ENCODE measurements at places on chromosomes 2 and 18.

DNA sequence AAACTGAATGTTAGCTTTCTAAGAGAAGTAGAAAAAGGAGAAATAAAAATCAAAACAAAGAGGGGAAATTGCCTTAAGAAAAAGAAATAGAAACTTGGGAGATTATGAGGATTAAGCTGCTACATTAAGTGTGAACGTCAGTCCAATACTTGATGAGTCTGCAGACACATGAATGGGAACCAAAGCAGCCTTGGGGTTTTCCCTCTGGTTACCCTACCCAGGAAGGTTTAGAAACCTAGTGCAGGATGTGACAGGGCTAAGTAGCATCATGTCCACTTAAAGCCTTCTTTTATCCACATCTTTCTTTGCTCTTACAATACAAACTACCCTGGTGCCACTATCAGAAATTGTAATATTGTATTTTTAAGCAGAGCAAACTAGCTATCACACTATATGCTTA is 22.3 kb downstream of the SLC35F5 start:
- H3K4me3 ChIP-seq, result no peak overlapping the region
- DNase-seq, result no peak
- H3K27me3 ChIP-seq, result no peaks in the 10 kb centered on the region
- H3K36me3 ChIP-seq, result no peaks in the 10 kb centered on the region

DNA sequence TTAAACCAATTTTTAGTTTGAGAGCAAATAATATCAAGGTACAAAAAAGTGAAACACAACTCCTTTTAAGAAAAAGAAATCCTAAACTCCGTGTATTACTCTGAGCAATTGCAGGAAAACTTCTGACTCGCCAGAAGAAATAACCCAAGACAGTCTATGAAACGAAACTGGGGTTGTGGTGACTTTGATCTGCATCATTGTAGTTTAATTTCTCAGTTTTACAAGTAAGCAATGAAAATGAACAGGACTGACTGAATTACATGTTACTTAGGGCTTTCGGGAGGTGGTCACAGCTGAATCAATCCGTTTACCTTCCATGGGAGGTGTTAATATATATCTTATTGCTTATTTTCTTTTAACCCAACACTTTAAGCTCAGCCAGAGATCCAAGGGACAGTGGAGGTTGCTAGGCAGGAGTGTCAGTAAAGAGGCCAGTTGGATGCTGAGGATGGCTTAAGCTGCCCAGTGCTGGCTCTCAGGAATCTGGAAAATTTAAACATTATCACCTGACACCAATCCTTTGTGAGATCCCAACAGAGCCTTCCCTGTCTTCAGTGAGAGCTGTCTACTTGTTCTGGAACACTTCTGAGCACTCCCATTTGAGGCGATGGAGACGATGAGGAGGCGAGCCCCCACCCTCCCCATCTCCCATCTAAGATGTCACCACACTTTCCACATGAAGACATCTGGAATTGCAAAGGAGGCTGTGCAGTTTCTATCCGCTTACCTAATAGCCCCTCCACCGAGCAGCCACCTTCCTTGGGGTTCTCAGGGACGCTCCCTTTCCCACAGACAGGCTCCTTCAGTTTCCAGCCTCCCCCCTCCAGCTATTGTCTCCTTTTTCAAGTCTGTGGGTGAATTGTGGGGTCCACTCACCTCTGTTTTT is 3.6 kb upstream of the RAB31 start:
- no peak for DNase-seq
- H3K4me1 ChIP-seq, result peaks cover 9% of the 10 kb centered on the region
- H3K27me3 ChIP-seq, result peaks cover 24% of the 10 kb centered on the region
- H3K36me3 ChIP-seq, result no peaks in the 10 kb centered on the region
- H3K4me3 ChIP-seq, result no peak overlapping the region
- no peak overlapping the region for H3K27ac ChIP-seq

DNA sequence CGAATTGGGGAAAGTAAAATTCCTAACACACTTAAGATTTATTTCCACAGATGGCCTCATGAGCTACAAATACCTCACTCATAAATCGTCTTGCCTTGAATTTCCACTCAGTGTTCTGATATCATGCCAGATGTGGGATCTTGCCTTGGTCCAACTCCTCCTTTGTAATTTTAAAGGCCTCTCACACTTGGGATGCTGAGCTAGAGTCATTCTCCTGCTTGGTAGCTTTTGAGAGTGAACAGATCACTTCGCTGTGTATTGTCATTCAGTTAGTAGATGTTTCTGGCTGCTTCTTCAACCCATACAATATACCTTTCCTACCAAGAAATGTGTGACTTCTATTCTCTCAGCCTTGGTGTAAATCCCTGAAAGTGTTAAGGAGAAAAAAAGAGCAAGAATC is 309.2 kb downstream of the NRXN1 start:
- no peaks in the 10 kb centered on the region for H3K27me3 ChIP-seq
- no peaks in the 10 kb centered on the region for H3K36me3 ChIP-seq
- no peak overlapping the region for H3K27ac ChIP-seq
- peaks cover 2% of the 10 kb centered on the region for H3K4me1 ChIP-seq

- DNase-seq, result no peak
- no peak overlapping the region for H3K27ac ChIP-seq
- H3K36me3 ChIP-seq, result no peaks in the 10 kb centered on the region
- no peaks in the 10 kb centered on the region for H3K27me3 ChIP-seq
- no peak overlapping the region for H3K4me3 ChIP-seq
Measured at GRCh38 chr2:139867601-139868226, 1087.5 kb upstream of the NXPH2 start.

- DNase-seq, result no peak
- H3K36me3 ChIP-seq, result no peaks in the 10 kb centered on the region
- peaks cover 20% of the 10 kb centered on the region for H3K4me1 ChIP-seq
- no peaks in the 10 kb centered on the region for H3K27me3 ChIP-seq
Measured at GRCh38 chr18:26794230-26795101, 71.0 kb downstream of the AQP4 start.

DNA sequence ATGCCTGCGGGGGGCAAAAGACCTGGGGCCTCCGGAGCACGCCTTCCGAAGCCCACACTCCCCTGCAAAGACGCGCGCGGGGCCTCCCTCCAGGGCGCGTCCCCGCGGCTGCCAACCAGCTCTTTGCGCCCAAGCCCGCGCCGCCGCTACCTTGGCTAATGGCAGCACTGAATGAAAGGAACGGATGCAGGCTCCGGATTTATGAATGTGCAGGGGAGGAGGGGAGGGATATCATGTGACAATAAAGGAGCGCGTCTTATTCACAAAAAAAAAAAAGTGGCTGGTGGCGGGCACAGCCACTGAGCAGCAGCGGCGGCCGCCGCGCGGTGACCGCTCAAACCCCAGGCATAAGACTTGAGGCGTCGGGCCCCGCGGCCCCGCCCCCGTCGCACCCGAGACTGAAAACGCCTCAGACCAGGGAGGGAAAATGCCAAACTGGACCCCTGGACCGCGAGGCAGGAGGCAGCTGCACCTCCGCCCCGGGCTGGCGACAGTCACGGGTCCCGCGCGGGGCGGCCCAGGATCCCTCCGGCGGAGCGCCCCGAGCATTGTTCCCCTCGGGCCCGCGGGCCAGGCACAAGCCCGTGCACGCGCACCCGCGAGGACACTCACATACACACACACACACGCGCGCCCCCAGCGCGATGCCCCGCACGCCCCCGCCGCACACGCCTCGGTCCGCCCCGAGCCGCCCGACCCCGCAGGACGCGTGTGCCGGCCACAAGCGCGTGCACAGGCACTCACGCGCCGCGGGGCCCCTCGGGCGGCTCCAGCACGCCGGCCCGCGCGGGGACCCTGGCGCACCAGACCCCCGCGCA is 1.6 kb downstream of the SPRED2 start:
- peaks cover 7% of the 10 kb centered on the region for H3K36me3 ChIP-seq
- DNase-seq, result peak; percentile 52
- H3K27ac ChIP-seq, result no peak overlapping the region
- peaks cover 6% of the 10 kb centered on the region for H3K4me1 ChIP-seq
- no peaks in the 10 kb centered on the region for H3K27me3 ChIP-seq

GRCh38 chr2:224958873-224959272 is 83.4 kb downstream of the DOCK10 start:
- H3K4me3 ChIP-seq, result no peak overlapping the region
- H3K27me3 ChIP-seq, result no peaks in the 10 kb centered on the region
- H3K4me1 ChIP-seq, result no peaks in the 10 kb centered on the region
- DNase-seq, result no peak
- H3K27ac ChIP-seq, result peak overlapping the region; percentile 25

- H3K4me1 ChIP-seq, result peaks cover 9% of the 10 kb centered on the region
- H3K27me3 ChIP-seq, result no peaks in the 10 kb centered on the region
- no peak for DNase-seq
- no peak overlapping the region for H3K27ac ChIP-seq
- H3K36me3 ChIP-seq, result peaks cover 95% of the 10 kb centered on the region
Measured at GRCh38 chr2:9388950-9389911, 34.1 kb downstream of the ITGB1BP1 start.

DNA sequence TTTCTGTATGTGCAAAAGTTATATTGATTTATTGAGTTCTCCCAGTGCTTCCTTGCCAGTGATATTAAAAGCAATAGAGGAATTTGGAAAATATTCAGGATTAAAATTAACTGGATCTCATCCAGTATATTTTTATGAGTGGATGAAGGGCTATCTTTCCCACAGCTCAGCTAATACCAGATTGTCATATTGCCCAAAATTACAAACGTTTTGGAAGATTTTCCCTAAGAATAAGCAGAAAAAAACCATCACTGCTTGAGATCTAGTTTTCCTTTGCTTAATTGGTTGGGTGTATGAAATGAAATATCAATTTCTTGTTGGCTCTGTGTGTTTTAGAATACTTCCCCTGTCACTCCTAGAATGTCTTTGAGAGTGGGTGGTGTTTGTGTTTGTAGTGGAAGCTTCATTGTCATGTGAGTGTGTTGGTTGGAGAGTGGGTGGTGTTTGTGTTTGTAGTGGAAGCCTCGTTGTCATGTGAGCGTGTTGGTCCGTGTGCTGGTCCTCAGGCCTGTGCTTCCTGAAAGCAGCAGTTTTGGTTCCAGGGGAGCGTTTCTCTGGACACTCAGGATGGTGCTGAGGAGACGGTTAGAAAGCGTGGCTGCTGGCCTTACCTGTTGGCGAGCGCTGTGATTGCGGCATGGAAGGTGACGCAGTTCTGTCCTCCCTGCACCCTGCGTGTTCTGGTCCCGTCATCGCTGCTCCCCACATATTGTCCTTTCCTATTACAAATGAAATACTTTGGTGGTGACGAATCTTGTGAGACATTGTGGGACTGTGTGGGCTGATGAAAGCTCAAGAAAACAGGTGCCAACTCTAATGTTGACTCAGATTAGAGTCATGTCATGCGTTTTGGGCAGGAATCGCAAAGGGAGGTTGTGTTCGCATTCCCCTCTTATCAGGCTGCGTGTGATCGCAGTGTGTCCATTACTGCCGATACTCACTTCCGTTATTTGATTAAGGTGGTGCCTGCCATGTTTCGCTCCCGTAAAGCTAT is 12.4 kb downstream of the ASB1 start:
- peaks cover 82% of the 10 kb centered on the region for H3K36me3 ChIP-seq
- H3K27ac ChIP-seq, result no peak overlapping the region
- H3K27me3 ChIP-seq, result no peaks in the 10 kb centered on the region
- no peak for DNase-seq

- no peaks in the 10 kb centered on the region for H3K4me1 ChIP-seq
- peaks cover 3% of the 10 kb centered on the region for H3K36me3 ChIP-seq
- no peaks in the 10 kb centered on the region for H3K27me3 ChIP-seq
- no peak for DNase-seq
- H3K4me3 ChIP-seq, result no peak overlapping the region
Measured at GRCh38 chr2:43542285-43542933, 53.4 kb downstream of the THADA start.

GRCh38 chr2:99711144-99711543 is 221.3 kb upstream of the REV1 start:
- no peak overlapping the region for H3K27ac ChIP-seq
- no peaks in the 10 kb centered on the region for H3K4me1 ChIP-seq
- DNase-seq, result no peak
- H3K27me3 ChIP-seq, result no peaks in the 10 kb centered on the region

DNA sequence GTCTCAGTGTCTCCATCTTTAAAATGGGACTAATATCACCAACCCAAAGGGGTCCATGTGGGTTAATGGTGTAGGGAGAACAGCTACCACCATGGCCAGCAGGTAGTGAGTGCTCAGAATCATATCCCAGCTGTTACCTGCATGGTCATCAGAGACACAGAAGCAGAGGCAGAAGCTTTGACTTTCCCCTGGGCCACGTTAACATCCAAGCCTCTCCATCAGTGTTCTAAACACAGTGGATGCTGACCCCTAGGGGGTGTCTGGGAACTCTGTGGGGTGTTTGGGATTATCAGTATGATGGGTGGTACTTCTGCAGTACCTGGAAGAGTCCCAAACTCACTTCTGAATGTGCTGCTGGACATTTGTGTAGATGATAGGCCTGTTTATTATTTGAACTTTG is 93.6 kb downstream of the GYPC start:
- no peak for DNase-seq
- H3K27ac ChIP-seq, result no peak overlapping the region
- no peak overlapping the region for H3K4me3 ChIP-seq
- no peaks in the 10 kb centered on the region for H3K4me1 ChIP-seq

DNA sequence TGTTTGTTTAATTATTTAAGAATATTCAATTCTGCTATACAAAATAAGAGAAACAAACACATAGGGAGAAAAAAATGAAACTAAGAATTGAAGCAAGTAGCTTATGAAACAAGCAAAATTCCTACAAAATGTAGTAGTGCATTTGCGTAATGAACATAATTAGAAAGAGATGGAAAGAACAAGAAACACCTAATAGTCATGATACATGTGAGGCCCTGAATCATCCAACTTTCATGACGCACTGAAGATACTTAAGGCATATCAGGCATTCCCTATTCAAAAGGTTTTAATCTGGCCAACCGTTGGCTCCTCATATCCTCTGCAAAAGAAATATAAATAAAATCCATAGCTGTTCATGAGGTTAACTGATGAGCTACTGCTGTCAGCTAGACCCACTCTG is 14.5 kb upstream of the NAB1 start:
- H3K4me1 ChIP-seq, result peaks cover 11% of the 10 kb centered on the region
- no peaks in the 10 kb centered on the region for H3K27me3 ChIP-seq
- H3K4me3 ChIP-seq, result no peak overlapping the region
- H3K27ac ChIP-seq, result no peak overlapping the region

GRCh38 chr2:83055376-83056010 is 1403.6 kb downstream of the SUCLG1 start:
- H3K36me3 ChIP-seq, result no peaks in the 10 kb centered on the region
- no peak for DNase-seq
- no peaks in the 10 kb centered on the region for H3K4me1 ChIP-seq
- no peak overlapping the region for H3K4me3 ChIP-seq

- DNase-seq, result no peak
- H3K27me3 ChIP-seq, result peaks cover 7% of the 10 kb centered on the region
- peaks cover 5% of the 10 kb centered on the region for H3K4me1 ChIP-seq
- no peak overlapping the region for H3K4me3 ChIP-seq
Measured at GRCh38 chr2:9145109-9145751, 61.4 kb upstream of the ASAP2 start.

Measured in neuronal stem cell (in vitro differentiated cells).